ENCODE measurements at places on chromosomes 1 and 21.

DNA sequence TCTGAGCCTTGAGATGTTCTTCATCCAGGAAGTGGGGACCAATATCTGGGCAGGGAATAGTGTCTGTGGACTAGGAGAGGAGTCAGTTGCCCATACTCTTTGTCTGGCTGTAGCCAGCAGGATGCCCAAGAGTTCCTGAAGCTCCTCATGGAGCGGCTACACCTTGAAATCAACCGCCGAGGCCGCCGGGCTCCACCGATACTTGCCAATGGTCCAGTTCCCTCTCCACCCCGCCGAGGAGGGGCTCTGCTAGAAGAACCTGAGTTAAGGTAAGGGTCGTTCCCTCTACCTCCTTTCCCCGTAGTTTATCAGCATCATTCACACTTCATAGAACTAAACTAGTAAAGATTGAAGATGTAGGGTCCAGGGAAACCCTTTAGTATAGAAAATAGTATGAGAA is 3.4 kb upstream of the PPOX start:
- H3K4me1 ChIP-seq: peaks cover 58% of the 10 kb centered on the region
- H3K27ac ChIP-seq: no peak overlapping the region
- H3K4me3 ChIP-seq: no peak overlapping the region
- H3K36me3 ChIP-seq: peaks cover 23% of the 10 kb centered on the region
- DNase-seq: no peak
- H3K27me3 ChIP-seq: no peaks in the 10 kb centered on the region

DNA sequence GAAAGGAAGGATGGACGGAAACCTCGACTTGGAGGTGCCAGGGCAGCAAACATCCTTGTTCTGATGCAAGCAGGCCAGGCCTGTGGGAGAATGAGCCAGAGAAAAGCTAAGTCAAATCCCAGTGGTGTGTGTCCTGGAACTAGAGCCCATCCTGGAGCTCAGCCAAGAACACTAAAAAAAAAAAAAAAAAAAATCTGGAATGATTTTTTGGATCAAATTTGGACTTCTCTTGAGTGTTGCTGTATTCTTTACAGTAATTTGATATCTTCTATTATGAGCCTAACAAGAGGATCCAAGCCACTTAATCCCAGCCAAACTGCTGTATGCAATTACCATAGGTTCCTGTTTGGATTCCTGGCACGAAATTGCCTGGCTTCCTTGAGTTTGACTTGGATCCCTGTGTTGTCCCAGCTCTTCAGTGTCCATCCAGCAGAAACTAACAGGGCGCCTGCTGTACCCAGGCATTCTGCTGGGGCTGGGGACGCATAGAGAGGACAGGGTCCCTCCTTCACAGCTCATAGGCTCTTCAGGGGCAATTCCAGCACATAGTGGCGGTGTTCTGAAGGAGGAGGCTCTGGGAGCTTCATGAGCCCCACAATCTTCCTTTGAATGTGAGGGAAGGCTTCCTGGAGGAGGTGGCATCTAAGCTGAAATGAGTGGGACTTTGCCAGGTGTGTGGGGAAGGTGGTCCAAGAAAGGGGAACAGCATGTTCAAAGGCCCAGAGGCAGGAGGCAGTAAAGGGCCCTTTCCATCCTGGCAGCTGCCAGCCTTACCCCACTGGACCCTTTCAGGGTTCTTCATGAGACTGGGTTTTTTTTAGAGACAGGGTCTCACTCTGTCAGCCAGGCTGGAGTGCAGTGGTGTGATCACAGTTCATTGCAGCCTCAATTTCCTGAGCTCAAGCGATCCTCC is 24.7 kb downstream of the EPHX1 start:
- H3K27me3 ChIP-seq: no peaks in the 10 kb centered on the region
- H3K27ac ChIP-seq: peak overlapping the region; percentile 77
- H3K4me1 ChIP-seq: peaks cover 22% of the 10 kb centered on the region
- H3K4me3 ChIP-seq: no peak overlapping the region
- no peak for DNase-seq
- peaks cover 74% of the 10 kb centered on the region for H3K36me3 ChIP-seq

DNA sequence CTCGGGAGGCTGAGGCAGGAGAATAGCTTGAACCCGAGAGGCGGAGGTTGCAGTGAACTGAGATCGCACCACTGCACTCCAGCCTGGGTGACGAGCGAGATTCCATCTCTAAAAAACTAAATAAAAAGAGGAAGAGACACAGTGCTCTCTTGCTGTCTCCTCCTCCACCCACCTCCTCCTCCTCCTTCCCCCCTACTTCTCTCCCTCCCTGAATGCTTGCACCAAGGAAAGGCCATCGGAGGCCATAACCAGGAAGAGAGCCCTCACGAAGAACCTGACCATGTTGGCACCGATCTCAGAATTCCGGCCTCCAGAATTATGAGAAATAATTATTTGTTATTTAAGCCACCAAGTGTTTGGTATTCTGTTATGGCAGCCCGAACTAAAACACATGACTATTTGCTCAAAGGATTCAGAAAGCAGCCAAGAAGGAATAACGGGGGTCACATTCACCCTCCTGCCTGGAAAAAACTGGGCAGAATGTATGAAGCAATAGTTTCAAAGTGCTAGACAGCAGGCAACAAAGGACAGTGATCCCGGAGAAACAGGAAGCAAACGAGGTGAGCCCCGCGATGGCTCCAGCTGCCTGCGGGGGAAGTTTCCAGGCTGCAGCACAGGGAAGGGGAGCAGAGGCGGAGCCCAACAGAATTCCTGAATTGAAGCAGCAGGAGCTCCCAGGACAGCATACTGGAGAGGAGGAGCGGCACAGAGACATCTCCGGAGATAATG is 35.8 kb downstream of the LDLRAD1 start:
- no peaks in the 10 kb centered on the region for H3K36me3 ChIP-seq
- no peak for DNase-seq
- no peaks in the 10 kb centered on the region for H3K27me3 ChIP-seq
- peaks cover 16% of the 10 kb centered on the region for H3K4me1 ChIP-seq
- peak overlapping the region; percentile 71 for H3K27ac ChIP-seq

- no peaks in the 10 kb centered on the region for H3K27me3 ChIP-seq
- H3K4me3 ChIP-seq: no peak overlapping the region
- no peaks in the 10 kb centered on the region for H3K36me3 ChIP-seq
- no peaks in the 10 kb centered on the region for H3K4me1 ChIP-seq
Measured at GRCh38 chr1:183689762-183690204, 36.7 kb upstream of the APOBEC4 start.

DNA sequence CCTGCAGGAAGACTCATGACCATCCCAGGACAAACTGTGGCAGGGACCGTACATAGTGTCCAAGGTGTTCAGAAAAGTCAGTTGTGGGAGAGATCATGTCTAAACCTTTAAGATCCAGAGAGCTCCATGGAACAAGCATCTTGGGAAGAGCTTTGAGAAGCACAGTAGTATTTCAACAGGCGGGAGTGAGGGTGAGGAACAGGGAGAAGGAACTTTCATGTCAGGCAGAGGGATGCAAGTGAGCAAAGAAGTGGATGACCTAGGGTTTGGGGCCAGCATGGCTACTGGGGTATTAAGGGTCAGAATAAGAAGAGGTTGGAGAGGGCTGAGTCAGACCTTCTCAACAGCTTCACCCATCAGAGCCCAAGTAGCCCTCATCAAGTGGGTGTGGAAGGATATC is 147.9 kb upstream of the ETV3 start:
- no peaks in the 10 kb centered on the region for H3K4me1 ChIP-seq
- H3K27me3 ChIP-seq: no peaks in the 10 kb centered on the region
- no peaks in the 10 kb centered on the region for H3K36me3 ChIP-seq
- H3K27ac ChIP-seq: no peak overlapping the region

DNA sequence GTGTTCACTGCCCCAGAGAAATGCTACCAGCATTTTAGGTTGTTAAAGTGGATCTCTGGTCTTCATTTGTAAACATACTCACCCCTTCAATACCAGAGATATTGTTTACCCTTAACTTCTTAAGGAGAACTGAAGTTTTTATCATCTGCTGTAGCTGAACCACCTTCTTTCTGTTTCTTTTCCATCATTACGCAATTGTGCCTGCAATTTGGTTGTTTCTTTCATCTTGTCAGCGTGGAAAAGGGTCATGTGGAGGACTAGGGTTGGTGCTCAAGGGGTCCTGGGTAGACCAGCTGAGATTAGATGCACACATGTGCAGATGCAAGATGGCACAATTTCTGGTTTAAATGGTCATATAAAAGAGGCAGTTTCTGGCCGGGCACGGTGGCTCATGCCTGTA is 23.0 kb downstream of the GART start:
- no peaks in the 10 kb centered on the region for H3K4me1 ChIP-seq
- no peaks in the 10 kb centered on the region for H3K27me3 ChIP-seq
- DNase-seq: no peak

- no peak overlapping the region for H3K27ac ChIP-seq
- DNase-seq: no peak
- no peaks in the 10 kb centered on the region for H3K4me1 ChIP-seq
- H3K36me3 ChIP-seq: no peaks in the 10 kb centered on the region
- no peaks in the 10 kb centered on the region for H3K27me3 ChIP-seq
- H3K4me3 ChIP-seq: no peak overlapping the region
Measured at GRCh38 chr1:73065339-73066041, 783.2 kb upstream of the NEGR1 start.

DNA sequence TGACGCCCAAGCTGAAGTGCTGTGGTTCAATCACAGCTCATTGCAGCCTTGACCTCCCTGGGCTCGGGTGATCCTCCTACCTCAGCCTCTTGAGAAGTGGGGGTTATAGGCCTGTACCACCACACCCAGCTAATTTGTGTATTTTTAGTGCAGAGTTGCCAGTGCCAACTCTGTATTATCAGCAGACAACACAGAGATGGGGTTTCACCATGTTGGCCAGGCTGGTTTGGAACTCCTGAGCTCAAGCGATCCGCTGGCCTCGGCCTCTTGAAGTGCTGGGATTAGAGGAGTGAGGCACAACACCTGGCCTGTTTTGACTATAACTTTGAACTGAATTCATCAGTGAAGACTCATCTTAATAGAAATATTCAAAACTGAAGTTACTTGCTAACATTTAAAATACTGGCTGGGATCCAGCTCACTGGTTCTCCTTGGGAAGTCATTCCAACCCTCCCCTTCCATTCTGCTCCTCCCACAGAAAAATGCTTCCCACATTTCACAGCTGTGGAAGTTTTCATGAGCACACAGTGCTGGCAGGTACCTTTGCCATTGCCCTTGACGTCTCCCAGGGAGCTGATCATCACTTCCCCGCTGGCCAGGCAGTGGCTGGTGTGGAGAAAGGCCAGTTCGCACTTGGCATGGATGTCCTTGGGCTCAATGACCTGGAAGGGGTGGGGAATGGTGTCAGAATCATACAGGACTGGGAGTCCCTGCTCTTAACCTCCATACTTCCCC is 4.7 kb downstream of the SELENBP1 start:
- DNase-seq: no peak
- H3K36me3 ChIP-seq: no peaks in the 10 kb centered on the region
- no peak overlapping the region for H3K4me3 ChIP-seq
- peaks cover 41% of the 10 kb centered on the region for H3K4me1 ChIP-seq
- no peak overlapping the region for H3K27ac ChIP-seq

DNA sequence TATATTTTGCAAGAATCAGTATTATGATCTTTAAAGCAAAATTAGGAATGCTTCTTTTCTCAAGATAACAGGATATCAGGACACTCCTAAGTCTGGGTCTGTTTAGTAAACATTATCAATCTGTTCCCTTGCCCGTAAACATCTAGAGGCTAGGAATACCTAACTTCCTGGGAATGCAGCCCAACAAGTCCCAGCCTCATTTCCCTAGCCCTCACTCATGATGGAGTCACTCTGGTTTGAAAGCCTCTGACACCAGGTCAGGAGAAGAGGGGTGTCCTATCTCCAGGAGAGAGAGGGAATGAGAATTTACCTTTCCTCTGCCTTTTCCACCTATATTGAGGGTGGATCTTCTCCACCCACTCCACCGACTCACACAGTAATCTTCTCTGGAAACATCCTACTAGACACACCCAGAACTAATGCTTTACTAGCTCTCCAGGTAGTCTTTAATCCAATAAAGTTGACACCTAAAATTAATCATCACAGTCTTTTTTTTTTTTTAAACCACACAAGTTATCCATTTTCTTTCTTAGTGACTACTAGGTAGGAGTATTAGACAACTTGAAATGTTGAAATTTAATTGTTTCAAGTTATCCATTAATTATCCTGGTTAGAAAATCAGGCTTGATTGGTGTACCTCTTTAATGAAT is 659.3 kb downstream of the USP25 start:
- no peak overlapping the region for H3K4me3 ChIP-seq
- no peaks in the 10 kb centered on the region for H3K27me3 ChIP-seq
- no peaks in the 10 kb centered on the region for H3K36me3 ChIP-seq
- H3K27ac ChIP-seq: no peak overlapping the region
- no peak for DNase-seq
- no peaks in the 10 kb centered on the region for H3K4me1 ChIP-seq

DNA sequence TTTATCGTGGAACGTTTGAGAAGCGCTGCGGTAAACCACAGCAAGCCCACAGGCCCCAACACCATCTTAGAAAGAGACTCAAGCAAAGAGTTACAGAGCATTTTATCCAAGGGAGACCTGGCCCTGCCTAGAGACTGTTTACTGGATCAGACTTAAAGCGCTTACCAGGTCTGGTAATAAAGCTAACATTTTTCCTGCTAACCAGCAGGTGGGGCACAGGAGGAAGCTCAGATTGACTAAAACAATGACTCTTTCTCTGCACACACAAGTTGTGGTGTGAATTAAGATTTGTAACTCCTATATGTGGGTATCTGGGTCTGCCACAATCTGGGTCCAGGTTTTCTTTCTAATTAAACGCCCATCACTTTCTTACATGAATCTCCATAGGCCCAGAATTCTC is 136.5 kb upstream of the ETS2 start:
- no peaks in the 10 kb centered on the region for H3K27me3 ChIP-seq
- H3K4me3 ChIP-seq: no peak overlapping the region
- H3K36me3 ChIP-seq: no peaks in the 10 kb centered on the region
- no peaks in the 10 kb centered on the region for H3K4me1 ChIP-seq

DNA sequence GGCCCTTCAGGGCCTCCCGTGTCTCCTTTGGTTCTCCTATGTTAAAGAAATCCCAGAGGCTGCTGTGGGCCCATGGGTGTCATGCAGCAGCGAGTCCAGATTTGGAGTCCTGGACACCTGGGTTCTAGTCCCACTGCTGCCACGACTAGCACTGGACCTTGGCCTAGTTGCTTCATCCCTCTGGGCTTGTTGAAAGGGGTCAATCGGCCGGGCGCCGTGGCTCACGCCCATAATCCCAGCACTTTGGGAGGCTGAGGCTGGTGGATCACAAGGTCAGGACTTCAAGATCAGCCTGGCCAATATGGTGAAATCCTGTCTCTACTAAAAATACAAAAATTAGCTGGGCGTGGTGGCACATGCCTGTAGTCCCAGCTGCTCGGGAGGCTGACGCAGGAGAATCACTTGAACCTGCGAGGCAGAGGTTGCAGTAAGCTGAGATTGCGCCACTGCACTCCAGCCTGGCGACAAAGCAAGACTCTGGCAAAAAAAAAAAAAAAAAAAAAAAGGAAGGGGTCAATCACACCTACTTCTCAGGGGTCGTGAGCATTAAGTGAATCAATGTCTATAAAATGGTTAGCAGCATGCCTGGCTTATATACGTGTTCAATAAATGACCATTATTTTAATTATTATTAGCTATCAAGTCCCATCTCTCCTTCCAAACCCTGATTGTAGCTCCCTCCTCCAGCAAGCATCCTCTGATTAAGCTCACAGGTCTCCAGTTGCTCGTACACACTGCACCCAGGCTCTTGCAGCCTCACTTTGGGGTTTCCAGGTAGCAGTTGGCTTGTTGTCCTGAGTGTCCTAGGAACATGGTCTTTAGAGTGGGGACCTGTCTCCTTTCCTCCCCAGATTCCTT is 43.8 kb downstream of the KIRREL1 start:
- H3K27ac ChIP-seq: peak overlapping the region; percentile 30
- no peak for DNase-seq
